Right atrium auricular region (tissue), 2 donors: ENCODE measurements at places on chromosomes 12 and 14.

DNA sequence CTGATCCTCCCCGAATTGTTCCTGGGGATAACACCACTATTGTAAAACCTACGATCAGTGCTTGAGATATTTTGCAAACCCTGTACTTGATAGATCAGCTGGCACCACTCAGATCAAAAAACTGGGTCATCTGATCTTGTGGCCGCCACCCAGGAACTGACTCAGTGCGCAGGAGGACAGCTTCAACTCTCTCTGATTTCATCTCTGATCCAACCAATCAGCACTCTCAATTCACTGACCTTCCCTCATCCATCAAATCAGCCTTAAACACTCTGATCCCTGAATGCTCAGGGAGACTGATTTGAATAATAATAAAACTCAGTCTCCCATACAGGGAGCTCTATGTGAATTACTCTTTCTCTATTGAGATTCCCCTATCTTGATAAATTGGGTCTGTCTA, 4.2 kb upstream of the XPOT start:
- no peak for DNase-seq

DNA sequence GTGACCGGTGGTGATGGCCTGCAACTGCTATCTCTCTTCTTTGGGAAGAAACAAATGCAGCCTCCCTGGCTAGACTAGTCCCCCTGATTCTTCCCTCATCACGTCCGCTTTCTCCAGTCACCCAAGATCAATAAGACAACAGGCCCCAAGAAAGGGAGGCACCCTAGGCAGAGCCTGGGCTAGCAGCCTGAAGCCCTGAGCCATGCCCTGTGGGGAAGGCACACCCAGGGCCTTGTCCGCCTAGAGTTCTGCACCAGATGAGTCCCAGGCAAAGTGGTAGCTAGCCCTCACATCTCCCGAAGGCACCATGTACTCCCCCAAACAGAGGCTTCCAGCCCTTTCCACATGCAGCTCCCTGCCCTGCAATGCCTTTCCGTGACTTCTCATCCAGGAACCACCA, 35.1 kb downstream of the CAMKK2 start:
- no peak for DNase-seq

GRCh38 chr14:64573109-64573508, 23.3 kb downstream of the PPP1R36 start:
- DNase-seq, result no peak

- no peak for DNase-seq
These were observed 233.7 kb downstream of the NTF3 start for GRCh38 chr12:5665615-5666014.

DNA sequence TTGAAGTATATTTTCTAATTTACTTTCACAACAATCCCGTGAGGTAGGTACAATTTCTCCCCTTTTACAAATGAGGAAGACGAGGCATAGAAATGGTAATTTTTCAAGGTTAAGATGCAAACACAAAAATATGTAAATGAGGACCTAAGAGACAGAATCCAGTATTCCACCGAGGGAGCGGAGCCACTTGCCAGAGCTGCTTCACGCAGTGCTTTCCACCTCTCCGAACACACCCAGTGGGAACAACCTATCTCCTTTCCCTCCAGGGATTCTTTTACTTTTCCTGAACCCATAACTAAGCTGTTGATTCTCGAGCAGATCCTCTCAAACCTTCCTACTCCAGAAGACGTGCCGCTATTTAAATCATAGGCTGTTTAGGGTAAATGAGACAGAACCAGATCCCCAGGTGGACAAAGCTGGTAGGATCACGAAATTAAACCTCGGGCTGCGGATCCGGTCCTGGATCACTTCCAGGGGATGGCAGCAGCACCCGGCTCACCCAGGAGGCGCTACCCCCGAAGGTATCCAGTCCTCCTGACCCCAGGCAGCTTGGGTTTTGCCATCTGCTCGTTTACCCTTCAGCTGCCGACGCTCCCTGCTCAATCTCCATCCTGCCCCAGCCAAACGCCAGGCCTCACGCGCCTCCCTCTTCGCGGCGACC, 1.5 kb downstream of the DDHD1 start:
- DNase-seq, result no peak

DNA sequence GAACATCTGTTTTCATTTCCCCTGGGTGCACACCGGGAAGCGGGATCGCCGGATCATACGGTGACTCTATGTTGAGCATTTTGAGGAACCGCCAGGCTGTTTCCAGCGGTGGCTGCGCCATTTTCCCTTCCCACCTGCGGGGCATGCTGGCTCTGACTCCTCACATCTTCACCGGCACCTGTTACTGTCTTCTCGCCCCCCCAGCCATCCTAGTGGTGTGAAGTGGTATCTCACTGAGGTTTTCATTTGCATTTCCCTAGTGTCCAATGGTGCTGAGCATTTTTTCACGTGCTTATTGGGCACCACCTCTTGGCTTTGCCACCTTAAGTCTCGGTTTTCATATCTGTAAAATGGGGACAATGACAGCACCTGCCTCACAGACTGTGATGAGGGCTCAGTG, 44.1 kb upstream of the EML1 start:
- no peak for DNase-seq

GRCh38 chr12:70617450-70617849, 19.8 kb downstream of the PTPRB start:
- DNase-seq, result no peak

- no peak for DNase-seq
These were observed 53.4 kb upstream of the PYGL start for GRCh38 chr14:50997712-50998111.

DNA sequence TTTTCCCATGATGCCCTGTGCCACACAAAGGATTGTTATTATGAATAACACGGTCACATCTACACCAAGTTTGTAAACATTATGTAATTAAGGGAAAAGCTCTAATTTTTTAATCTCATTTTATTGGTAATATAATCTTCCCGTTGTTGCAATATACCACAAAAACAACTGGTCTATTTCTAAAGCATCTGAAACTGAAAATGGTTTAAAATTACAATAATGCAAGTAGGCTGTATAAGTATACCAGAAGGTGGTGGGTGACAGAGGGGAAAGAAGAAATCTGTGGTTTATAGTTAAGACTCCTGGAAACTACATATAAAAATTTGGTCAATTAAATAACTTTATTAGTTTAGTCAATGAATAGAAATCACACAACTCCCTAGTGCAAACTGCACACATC, 5.2 kb downstream of the DDHD1 start:
- no peak for DNase-seq
